Stimulated activated CD4-positive, alpha-beta T cell treated with anti-CD3 and anti-CD28 coated beads, Interleukin-12 subunit alpha, Interleukin-12 subunit beta, amount 100 ng/mL, for 48 hours (primary cell): ENCODE measurements at places on chromosomes 3 and 15.

DNA sequence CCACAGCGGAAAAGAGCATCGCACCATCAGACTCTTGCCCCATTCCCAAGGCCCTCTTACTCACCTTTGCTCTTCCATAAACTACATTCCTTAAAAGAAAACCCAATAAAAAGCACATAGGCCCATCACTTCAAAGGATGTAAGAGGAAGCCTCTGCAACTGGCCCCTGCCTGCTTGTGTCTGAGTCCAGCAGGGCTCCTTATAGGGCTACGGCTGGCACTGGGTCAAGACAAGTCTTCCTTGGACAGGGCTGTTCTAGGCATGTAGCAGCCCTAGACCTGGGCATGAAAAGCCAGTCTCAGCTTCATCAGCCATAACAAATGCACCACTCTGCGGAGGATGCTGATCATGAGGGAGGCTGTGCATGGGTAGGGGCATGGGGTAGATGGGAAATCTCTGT, 218.3 kb downstream of the NTRK3 start:
- DNase-seq: no peak

- DNase-seq: no peak
Observed at GRCh38 chr15:39510001-39510701, 70.7 kb upstream of the THBS1 start.

- DNase-seq: no peak
Observed at GRCh38 chr15:78133801-78134200, 2.6 kb upstream of the CIB2 start.

DNA sequence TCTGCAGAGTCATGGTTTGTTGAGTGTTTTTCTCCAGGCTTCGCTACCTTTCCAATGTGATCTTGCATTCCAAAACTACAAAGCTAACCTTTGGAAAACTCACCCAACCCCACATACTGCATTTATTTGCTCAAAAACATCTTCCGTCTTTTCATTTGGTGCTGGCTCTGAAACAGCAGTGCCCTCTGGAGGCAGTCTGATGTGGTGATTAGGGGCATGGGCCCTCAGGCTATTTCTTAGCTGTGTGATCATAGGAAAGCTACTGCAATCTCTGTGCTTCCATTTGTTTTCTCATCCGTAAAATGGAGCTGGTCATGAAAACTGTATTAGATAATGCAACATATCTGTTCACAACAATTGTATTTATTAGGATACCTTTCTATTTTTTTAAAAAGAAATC, 47.0 kb downstream of the MTHFS start:
- DNase-seq: no peak

- DNase-seq: no peak
Observed at GRCh38 chr15:76309601-76310330, 1.5 kb downstream of the ETFA start.

GRCh38 chr3:128554465-128555097, 61.6 kb upstream of the GATA2 start:
- no peak for DNase-seq

- DNase-seq: no peak
Observed at GRCh38 chr15:87907676-87908446, 348.7 kb downstream of the NTRK3 start.

DNA sequence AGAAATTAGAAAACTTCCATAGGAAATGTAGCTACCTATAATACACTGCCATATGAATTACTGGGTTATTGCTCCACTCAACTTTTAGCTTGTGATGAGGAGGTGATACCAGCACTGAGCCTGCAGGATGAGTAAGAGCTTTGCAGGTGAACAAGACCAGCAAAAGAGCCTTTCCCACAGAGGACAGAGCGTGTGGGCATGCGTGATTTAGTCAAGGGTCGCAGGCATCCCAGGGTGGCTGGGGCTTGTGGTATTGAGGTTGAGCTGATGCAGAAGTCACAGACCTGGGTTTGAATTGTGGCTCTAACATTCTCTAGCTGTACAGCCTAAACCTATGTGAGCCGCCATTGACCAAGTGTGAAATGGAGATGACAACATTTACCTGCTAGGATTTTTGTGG, 5.6 kb downstream of the NRROS start:
- DNase-seq: no peak

DNA sequence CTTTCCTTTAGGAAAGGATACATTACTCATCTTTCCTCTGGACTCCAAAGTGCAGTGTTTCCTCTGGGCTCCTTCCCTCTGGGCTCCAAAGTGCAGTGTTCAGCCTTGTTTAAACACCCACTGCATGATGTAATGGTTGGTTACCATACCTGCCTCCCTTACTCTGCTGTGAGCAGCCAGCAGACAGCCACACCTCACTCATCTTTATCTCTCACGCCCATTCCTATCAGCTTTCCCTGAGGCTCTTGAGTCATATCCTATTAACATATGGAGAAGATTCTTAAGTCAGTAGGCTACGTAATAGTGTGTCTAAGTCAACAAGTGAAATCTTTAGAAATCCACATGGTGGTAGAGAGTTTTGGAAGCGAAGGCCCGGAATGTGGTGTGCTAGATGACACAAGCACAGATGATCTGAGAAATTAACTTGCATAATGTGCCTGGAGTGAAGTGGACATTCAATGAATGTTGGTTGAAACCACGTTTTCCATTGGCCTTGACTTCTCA, 97.2 kb upstream of the CTNNB1 start:
- no peak for DNase-seq

DNA sequence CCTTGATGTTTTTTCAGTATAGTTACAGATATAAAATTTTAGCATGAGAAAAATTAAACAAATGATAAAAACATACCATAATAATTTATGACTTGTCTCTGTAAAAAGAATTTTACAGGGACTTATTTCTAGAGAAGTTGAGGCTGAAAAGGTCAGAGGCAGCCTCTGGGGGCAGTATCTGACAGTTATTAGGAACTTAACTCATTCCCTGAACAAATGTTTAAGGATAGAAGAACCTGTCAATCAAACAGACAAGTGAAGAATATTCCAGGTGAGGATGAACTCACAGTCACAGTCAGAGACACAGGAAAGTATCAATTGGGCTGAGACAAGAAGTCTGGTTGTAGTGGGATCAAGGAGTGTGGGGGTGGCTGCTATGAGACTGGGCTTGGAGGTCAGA, 7.3 kb downstream of the MYLK start:
- DNase-seq: no peak

DNA sequence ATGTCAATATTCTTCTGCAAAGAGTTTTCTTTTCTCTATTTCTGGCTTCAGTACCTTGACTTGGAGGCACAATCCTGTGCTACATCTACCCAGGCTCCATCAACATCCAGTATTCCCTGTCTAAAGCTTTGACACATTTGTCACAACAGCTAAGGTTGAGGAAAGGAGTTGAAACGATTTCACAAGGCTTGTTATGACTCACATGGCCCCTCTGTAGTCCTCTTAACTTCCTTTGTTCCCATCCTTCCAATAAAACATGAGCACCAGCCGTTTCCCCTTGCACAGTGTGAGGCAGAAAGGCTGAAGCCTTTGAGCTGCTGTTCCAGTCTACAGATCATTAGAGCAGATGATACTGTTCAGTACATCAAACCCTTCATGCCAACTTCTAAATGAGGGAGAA, 163.0 kb upstream of the TMCO5A start:
- no peak for DNase-seq

GRCh38 chr3:152266221-152266995, 2.3 kb upstream of the MBNL1 start:
- no peak for DNase-seq

- no peak for DNase-seq
Observed at GRCh38 chr3:17119201-17120072, 234.7 kb downstream of the PLCL2 start.

GRCh38 chr3:190596349-190597285, 82.7 kb downstream of the IL1RAP start:
- DNase-seq: no peak

- DNase-seq: no peak
Observed at GRCh38 chr3:67245545-67245944, 247.4 kb downstream of the KBTBD8 start.

DNA sequence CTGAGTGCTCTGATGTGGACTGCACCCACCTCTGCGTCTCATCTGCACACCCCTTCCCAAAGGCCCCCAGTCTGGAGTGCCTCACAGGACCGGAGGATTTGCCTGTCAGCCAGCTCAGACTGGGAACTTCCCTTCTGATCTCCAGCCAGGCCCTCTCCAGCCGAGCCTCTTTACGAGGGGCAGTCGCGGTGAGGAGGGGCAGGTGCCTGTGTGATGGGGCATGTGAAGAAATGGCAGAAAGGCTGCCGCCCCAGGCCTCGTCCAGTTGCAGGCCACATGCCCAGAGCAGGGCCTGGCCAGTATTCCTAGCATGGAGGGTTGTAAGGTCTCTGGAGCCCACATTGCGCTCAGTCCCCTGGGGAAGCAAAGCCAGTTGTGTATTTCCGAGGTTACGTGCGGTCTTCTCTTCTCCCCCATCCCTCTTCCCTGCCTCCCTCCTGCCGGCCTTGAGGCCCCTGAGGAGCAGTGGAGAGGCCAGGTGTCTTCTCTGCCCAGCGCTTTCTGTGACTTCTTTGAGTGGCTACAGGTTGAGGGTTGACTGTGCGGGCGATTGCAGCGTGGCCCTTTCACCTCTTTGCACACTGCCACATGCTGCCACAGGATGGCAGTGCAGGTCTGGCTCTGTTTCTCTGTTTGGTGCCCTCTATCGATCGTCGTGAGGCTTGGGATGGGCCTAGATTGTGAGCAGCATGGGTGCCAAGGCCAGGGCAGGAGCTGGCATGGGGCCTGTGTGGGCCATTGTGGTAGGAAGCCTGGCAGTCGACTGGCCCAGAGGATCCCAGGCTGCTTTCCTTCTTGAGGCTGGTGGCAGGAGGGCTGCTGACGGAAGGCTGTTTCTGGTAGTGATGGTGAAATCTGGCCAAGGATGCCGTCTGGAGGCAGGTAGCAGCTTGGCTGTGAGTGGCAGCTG, 5.3 kb downstream of the CLK3 start:
- peak; percentile 73 for DNase-seq

GRCh38 chr3:16248556-16248955, 16.2 kb downstream of the DPH3 start:
- no peak for DNase-seq

GRCh38 chr3:48426401-48426909, 3.4 kb downstream of the PLXNB1 start:
- DNase-seq: no peak

DNA sequence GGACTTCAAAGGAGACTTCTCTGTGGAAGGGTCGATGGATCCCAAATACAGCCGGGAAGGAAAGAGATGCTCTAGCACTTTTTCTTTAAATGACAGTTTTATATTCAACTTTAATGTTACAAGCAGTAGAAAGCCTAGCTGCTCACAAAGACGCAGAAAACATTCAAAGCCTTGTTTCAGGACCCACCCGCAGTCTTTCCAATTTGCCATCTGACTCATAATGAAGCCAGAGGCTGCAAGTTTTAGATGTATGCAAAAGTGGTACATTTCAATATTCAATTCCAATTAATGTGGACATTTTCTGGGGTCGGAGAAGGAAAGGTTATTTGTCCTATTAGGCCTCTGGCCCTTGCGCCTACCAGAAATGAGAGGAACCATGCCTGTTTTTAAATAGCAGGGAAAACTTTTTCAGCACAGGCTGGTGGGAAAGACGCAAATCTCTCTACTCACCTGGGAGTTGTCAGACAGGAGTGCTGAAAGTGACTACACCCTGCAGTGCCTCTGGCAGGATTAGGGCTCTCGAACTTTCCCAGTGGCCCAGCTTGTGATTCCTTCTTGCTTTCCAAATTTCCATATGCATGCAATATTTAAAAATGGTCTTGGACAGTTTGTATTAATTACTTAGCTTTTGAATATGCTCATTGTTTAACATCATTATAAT, 117.4 kb upstream of the MBNL1 start:
- DNase-seq: no peak

- DNase-seq: no peak
Observed at GRCh38 chr3:115805520-115805919, 182.2 kb downstream of the GAP43 start.

DNA sequence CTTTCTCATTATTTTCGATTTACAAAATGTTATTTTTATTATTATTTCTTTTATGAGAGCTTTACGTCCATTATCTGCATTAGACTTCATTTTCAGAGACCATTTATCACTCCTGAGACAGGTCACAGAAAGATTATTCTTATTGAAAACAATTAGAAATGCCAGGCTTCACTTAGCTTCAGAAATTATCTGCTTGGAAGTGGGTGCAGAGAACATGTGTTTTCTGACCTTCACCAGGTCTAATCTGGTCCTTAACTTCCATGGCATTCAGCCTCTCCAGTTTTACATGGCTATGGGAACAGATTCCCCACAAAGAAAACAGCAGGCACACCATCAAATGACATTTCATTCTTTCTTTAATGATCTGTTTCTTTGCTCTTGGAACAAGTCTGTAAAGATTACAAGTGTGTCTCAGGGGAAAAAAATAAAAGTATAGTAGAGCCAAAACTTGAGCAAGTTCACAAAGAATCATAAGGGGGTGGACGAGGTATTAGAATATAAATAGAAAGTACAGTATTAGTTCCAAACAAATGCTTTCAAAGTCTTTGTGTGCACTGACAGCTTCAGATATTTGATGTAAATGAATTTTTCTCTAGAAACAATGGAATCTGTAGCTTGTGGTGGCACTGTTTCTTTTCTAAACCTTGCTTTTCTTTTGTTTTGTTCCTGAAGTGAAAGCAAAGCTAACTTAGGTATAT, 294.2 kb upstream of the MEIS2 start:
- DNase-seq: no peak

DNA sequence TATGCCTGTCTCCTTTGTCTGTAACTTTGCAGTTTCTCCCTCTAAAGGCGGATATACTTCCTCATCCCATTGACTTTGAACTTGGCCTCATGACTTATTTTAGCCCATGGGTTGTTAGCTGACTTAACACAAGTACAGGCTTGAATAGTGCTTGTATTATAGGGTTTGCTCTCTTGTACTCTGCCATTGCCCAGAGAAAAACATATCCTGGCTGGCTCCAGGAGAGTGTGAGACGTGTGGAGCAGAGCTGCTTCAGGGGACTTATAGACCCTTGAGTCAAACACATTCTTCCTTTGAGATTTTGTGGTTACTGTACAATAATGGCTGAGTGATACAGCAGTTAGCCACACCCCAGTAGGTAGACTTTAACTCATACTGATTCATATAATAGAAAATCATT, 124.0 kb downstream of the RAP2B start:
- DNase-seq: no peak

- no peak for DNase-seq
Observed at GRCh38 chr3:26655231-26655630, 32.7 kb downstream of the LRRC3B start.

DNA sequence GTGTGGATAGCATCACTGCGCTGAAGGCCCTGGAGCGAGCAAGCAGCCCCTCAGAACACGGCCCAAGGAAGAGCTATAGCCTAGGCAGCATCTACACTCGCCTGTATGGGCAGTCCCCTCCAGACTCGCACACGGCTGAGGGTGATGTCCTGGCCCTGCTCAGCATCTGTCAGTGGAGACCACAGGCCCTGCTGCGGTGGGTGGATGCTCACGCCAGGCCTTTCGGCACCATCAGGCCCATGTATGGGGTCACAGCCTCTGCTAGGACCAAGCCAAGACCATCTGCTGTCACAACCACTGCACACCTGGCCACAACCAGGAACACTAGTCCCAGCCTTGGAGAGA, 20.5 kb downstream of the ATRIP start:
- DNase-seq: no peak

DNA sequence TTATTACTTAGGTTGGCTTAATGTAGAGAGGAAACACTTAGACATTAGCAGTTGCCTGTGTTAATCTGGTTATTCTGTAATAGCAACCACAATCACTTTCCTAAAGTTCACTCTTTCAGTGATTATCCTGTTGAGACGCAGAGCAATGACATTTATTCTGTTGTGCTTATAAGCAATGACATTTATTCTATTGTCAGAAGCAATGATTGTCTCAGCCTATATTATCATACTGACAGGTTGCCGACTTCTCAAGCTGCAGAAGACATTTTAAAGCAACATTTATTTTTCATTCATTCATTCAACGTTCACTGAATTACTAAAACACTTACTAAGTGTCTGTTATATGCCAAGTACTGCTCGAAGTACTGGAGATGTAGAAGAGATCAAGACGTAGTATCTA, 193.5 kb upstream of the SLITRK3 start:
- DNase-seq: no peak
